ENCODE measurements at places on chromosomes 7 and 10.

- no peak for DNase-seq
These were observed 8.6 kb downstream of the EVX1 start for GRCh38 chr7:27251136-27251651.

GRCh38 chr10:34861293-34862021 lies 46.4 kb upstream of the PARD3 start:
- DNase-seq = no peak

GRCh38 chr10:7409732-7410168 lies 1.1 kb downstream of the SFMBT2 start:
- DNase-seq = peak; percentile 22

DNA sequence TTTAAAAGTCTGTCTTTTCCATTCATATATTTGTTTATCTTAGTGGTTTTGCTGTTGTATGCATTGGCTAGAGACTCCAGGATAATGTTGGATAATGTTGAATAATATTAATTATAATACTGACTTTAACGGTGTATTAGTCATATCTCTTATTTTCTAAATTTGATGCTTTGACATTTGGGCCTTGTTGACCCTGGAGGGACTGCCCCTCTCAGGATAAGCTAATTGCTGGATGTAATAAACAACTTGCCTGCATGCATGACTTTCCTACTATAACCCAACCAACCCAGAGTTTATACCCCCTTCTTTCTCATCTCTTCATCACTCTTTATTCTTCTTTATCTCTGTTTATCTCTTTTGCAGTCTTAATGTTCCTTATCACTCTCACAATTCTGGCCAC lies 90.9 kb upstream of the ABI1 start:
- DNase-seq = no peak

DNA sequence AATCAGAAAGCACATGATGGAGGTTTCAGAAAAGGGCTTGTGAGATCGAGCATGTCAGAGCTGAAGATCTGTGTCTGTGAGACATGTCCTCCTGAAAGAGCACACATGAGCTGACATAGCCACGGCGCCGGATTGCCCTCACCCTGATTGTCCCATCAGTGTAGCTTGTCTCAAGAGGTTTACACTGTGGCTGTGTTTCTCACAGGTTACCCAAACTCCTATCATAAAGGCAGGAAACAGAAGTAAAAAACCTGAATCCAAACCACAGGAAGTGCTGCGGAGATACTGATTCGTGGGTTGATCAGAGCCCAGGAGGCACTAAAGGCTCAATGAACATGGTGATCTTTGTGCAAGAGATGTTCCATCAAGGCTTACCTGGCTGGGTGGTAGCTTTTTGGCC lies 3.9 kb upstream of the ATP6V0E2 start:
- DNase-seq = no peak
